ENCODE measurements at places on chromosomes 4 and X.

DNA sequence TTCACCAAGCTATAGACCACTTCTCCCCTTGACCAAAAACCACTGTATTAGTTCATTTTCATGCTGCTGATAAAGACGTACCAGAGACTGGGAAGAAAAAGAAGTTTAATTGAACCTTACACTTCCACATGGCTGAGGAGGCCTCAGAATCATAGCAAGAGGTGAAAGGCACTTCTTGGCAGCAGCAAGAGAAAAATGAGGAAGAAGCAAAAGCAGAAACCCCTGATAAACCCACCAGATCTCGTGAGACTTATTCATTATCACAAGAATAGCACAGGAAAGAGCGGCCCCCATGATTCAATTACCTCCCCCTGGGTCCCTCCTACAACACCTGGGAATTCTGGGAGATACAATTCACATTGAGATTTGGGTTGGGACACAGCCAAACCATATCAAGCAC, 97.8 kb downstream of the DOCK11 start:
- no peak for DNase-seq

GRCh38 chr4:173211222-173211621, 42.6 kb downstream of the GALNT7 start:
- DNase-seq = no peak

DNA sequence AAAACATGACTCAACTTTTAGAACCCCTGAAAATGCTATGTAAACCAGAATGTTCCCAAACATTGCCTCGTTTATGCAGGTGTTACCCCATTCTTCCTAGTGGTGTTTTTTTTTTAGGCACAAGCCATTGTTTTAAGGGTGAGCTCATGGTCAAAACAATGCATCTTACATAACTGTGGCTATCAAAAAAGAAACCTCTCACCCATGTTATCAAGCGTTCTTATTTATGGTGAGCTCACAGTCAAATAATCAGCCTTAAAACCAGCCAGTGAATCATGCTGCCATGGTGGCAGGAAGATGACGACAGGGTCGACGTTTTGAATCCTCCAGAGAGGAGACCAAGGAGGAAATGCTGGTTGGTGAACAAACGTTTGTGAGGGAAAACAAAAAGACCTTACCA, 195.2 kb downstream of the KDR start:
- no peak for DNase-seq

GRCh38 chr4:152369902-152370295, 166.0 kb downstream of the FBXW7 start:
- DNase-seq = no peak

DNA sequence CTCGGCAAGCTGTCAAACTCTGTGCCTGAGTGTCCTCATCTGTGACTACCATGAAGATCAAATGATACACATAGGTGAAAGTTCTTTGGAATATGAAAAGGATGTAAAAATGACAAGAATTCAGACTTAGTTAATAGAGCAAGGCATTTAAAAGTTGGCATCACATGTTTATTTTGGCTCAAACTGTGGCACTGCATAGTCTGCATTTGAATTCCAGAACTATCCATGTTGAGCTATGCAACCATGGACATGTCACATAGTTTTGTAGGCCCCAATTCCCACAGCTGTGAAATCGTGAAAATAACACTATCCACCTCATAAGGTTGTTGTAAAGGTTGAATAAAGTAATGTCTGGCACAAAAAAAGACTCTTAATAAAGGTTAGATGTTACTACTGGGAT, 33.9 kb downstream of the AFF2 start:
- DNase-seq = no peak

- DNase-seq = no peak
Measured at GRCh38 chrX:31228909-31229308, 157.1 kb upstream of the FTHL17 start.

- DNase-seq = no peak
Measured at GRCh38 chrX:123983240-123983639, 21.7 kb downstream of the STAG2 start.

- DNase-seq = peak; percentile 10
Measured at GRCh38 chrX:8748855-8749254, 16.9 kb upstream of the ANOS1 start.

DNA sequence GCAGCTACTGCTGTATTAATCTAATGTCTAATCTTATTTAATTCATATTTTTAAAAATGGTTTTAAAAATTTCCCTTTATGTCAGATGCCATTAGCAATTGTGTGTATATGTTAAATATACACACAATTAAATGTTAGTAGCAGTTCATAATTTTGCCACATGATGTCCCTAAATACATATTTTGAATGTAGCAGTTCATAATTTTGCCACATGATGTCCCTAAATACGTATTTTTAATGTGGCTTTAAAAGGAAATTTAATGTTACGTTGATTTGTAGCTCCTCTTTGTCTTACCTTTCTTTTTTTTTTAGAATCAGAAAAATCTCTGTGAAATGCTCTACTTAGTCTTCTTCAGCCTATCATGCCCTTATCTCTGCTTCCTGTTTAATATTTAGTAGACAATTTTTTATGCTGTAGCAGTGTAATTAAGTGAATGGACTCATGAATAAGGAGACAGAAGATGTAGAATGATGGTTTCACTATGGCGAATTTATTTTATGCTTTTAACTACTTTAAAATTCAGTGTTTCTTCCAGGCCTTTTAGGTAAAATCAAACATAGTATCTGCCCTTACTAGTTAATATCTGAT, 26.1 kb downstream of the RBM46 start:
- no peak for DNase-seq

DNA sequence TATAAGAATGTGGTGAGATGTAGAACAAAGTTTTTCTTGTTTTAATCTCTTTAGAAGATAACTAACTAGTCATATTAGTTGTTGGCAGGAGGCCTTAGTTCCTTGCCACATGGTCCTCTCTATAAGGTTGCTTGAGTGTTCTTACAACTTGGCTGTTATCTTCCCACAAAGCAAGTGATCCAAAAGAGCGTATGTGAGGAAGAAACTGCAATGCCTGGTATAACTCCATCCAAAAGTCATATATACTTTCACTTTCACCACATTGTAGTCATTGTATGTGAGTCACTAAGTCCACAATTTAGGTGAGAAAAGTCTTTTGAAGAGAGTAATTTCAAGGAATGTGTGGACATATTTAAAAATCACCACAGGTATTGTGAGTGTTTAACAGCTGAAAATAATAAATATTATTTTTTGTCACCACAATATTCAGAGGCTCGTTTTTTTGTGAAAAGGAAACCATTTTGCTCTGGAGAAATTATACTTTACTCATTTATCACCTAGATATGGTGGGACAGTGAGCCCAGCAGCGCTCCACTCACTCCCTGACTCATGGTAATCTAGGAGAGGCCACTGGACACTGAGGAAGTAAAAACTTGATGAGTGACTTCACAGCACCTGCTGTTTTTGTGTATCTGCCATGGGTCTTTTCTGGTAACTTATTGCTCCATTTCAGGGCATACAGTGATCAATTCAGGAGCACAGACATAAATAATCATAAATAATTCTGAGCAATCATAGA, 369.4 kb upstream of the NDST3 start:
- DNase-seq = no peak

DNA sequence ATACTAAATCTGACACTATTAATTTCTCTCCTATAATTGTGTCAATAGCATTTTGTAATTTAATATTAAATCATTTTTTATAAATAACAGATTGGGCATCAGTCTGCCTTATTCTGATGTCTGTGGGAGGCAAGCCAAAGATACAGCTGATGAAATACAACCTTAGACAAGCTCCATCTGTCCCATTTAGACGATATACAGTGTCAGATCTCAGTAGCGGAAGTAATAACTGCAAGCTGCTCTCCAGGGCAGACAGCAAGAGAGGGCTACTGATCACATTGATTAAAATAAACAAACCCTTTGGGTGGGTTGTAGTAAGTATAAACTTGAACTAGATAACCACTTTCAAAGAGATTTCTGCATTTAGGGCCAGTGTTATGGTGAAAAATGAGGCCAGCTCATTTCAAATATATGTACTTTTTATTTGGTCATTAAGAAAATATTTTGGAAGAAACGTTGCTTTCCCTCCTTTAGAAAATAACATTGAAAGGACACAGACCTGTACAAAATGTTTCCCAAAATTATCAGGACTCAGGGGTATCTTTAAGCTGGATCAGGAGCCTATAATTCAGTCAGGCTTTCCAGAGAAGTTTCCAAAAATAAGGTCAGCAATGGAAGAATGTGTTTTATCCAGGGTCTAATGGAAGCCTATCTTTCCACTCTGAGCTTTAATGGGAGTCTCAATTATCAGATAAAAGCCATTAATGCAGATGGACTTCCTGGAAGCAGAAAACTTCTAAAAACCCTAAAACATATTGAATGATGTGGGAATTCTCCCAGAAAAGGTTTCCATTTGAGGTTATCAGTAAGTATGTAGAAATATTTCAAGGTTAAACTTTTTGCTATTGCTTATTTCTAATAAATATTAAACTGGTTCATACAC, 1028.8 kb upstream of the IGFBP7 start:
- DNase-seq = no peak

DNA sequence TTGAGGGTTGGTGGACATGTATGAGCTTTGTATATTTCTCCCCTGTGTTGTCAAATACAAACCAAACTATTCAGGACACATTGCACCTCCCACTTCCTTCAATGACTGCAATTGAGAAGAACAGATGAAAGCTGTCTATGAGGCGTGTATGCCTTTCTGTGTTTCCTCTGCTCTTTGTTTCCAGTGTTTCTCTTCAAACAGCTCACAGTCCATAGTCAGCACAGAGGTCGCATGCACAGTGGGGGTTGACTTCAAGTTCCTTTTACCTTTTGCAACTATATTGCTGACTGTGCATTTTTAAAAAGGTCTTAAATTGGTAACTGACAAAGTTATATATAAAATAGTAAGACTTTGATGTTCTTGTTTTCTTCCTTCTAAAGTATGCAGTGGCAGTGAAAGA, 957.8 kb downstream of the C4orf33 start:
- DNase-seq = no peak

- DNase-seq = no peak
Measured at GRCh38 chr4:182648766-182649165, 268.4 kb downstream of the DCTD start.

DNA sequence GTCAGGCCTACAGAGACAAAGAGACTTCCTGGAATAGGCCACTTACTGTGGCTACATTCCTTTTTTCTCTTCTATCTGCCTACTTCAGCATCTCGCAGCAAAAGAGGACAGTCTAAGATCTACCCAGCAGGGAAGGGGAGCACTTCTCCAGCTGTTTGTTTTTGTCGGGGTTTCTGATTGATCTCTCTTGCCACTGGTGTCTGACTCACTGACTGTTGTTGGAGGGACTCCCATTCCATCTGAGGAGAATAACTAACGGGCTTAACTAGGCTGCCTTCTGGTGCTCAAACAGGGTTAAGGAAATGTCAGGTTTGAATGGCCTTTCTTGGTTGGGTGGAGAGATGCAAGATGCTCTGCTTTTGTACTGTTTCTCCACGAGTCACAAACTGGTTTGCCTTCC, 100.2 kb upstream of the TMEM164 start:
- no peak for DNase-seq

DNA sequence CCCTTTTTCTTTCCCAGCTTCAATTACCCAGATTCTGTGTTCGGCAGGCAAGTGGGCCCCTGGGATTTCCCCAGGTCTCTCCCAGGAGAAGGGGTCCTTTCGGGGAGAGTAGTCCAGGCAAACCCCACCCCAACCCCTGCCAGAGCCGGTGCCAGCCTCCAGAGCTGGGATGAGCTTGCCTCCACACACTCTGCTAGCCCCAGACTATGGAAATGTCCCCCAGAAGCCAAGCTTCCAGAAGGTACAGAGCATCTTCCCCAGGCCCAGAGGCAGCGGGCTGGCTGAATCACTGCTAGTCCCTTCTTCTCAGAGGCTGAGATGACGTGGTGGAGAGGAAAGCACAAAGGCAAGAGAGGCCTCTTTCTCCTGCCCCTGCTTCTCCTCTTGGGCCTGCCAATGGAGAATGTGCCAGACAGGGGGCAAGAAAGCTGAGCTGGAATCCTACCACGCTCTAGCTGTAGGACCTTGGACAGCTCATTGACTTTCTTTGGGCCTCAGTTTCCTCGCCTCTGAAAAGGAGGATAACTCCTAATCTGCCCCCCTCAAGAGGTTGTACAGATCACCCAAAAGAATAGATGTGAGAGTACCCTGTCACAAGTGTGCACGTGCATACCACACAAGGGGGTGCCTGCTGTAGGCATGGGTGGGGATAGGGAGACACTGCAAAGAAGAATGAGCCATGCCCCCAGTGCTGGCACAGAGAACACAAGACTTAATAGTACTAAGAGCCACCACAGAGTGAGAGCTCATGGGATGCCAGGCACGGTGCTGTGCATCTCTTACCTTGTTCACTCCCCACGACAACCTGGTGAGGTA, 2.1 kb downstream of the SASH3 start:
- DNase-seq = no peak

DNA sequence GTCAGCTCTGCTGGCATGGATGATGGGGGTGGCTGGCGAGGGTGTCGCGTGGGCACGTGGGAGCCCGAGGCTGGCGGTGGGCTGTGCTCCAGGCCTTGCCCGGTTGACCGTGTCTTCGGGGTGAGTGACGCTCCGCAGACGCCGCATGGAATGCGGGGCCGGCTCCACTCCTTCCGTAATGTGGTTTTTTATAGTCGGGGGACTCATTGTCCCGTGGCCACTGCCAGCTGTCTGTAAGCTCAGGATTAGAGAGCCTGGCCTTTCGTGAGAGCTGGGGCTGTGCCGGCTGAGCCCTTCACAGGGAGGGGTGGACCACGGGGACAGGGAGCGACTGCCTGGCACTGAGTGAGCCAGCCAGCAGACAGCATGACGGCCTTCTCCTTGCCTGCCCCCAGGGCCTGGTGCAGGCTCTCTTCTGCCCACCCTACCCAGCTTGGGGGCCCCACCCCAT, 20.4 kb downstream of the DOK7 start:
- DNase-seq = no peak

GRCh38 chrX:4243759-4244158, 530.3 kb upstream of the PRKX start:
- DNase-seq = no peak

DNA sequence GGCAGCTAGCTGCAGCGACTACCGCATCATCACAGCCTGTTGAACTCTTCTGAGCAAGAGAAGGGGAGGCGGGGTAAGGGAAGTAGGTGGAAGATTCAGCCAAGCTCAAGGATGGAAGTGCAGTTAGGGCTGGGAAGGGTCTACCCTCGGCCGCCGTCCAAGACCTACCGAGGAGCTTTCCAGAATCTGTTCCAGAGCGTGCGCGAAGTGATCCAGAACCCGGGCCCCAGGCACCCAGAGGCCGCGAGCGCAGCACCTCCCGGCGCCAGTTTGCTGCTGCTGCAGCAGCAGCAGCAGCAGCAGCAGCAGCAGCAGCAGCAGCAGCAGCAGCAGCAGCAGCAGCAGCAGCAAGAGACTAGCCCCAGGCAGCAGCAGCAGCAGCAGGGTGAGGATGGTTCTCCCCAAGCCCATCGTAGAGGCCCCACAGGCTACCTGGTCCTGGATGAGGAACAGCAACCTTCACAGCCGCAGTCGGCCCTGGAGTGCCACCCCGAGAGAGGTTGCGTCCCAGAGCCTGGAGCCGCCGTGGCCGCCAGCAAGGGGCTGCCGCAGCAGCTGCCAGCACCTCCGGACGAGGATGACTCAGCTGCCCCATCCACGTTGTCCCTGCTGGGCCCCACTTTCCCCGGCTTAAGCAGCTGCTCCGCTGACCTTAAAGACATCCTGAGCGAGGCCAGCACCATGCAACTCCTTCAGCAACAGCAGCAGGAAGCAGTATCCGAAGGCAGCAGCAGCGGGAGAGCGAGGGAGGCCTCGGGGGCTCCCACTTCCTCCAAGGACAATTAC, 1.4 kb downstream of the AR start:
- peak; percentile 31 for DNase-seq

Data from endothelial cell (in vitro differentiated cells).